A172 (cell line): ENCODE measurements at places on chromosomes 16 and 17.

GRCh38 chr17:2500446-2500845, 11.2 kb downstream of the METTL16 start:
- peak; percentile 31 for DNase-seq

- DNase-seq, result no peak
Observed at GRCh38 chr17:3556239-3556915, 1.2 kb downstream of the TRPV3 start.

DNA sequence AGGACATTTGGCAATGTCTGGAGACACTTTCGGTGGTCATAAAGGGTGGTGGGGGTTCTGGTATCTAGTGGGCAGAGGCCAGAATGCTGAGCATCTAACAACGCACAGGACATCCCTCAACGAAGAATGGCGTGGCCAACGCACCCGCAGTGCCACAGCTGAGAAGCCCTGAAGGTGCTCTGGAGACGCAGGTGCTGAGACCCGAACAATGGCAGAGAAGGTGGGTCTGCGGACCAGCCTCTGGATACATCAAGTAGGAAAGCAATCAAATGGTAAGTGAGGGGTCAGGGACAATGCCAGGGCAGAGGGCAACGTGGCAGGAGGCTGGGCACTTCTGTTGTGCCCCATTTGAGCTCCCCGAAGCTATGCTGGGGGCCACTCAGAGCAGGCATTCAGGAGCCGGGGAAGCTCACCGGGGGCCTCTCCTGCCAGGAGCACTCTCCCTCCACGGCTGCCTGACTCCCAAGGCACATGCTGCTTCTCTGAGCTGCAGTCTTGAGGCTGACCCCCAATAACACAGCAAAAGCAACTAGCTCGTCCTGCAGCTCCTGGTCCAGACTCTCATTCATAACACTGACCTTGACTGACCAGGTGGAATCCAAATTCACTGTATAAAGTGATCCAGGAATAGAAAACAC, 26.0 kb downstream of the SPHK1 start:
- no peak for DNase-seq

- DNase-seq, result no peak
Observed at GRCh38 chr17:12808723-12809122, 19.4 kb downstream of the ARHGAP44 start.

GRCh38 chr17:67503184-67503583, 126.1 kb downstream of the PITPNC1 start:
- DNase-seq, result peak; percentile 87

DNA sequence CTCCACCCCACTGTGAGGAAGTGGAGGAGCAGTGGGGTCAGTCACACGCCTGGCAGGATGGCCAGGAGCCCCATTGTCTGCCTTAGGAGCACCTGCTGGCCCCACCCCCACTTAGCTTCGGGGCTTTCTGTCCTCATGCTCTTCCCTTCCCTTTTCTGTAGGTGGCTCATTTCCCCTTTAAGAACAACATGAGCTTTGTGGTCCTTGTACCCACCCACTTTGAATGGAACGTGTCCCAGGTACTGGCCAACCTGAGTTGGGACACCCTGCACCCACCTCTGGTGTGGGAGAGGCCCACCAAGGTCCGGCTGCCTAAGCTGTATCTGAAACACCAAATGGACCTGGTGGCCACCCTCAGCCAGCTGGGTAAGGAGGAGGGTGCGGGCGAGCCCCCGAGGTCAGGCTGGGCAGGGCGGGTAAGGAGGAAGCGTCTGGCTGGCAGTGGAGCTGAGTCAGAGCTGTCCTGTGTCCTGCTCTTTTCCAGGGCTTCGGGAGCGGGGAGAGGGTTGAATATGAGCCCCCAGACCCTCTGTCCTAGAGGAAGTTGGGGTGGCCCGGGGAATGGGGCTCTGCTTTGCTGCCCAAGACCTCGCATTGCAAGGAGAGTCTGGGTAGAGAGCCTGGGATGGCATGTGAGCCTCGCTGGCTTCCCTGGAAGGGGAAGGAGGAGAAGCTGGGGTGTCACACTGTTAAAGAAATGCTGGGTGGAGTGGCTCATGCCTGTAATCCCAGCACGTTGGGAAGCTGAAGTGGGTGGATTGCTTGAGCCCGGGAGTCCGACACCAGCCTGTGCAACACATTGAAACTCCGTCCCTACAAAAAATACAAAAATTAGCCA, 9.2 kb upstream of the SERPINF1 start:
- DNase-seq, result peak; percentile 61

DNA sequence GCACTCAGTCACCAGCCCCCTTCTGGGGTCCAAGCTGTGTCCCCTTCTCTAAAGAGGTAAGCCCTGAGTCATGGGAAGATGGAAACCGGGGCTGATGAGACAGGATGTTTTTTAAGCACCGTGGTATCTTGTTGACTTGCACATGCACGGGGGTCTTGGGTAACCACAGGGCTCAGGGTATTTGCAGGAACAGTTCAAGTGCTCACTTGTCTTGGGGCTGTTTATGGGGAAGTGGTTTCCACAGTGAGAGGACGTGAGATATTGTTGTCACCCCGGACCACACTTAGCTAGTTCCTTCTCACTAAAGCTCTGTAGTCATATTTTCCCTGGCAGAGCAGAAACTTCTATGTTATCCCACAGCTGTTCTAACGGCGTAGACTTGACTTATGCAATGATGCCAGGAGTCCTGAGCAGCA, 7.7 kb downstream of the CCL3L1 start:
- DNase-seq, result no peak

GRCh38 chr16:20660325-20660724, 37.2 kb downstream of the ACSM1 start:
- DNase-seq, result no peak

GRCh38 chr17:9969301-9969935, 64.3 kb upstream of the RCVRN start:
- DNase-seq, result no peak

DNA sequence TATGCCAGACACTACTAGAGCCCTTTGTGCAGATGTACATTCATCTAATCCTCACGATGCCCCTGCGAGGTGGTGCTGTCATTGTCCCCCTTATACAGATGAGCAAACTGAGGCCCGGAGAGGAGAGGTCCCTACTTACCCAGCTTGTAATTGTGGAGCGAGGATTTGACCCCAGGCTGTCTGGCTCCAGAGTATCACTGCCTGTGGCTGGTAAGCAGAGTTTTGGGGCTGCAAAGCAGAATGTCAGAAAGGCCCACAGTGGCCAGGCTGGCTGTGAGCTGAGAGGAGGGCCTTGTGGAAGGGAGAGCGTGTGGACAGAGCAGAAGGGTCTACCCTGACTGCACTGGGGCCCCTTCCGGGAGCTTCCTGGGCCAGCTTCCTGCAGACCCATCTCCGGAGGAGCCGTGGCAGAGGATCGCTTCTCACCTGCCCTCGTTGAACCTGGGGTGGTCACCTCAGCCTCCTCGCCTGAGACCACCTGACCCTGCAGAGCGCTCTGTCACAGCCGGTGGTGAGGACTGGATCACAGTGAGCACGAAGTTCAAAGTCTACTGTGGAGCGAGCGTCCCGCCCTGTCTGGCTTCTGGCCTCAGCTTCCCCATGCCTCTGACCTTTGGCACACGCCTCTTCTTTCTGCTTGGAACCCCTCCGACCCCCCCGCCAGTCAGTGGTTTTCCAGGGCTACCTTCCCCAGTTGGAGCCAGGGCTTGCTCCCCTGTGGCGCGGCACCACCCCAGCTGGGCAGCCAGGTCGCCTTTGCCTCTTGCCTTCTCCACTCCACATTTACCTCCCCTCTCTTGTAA, 12.1 kb downstream of the CMIP start:
- no peak for DNase-seq

DNA sequence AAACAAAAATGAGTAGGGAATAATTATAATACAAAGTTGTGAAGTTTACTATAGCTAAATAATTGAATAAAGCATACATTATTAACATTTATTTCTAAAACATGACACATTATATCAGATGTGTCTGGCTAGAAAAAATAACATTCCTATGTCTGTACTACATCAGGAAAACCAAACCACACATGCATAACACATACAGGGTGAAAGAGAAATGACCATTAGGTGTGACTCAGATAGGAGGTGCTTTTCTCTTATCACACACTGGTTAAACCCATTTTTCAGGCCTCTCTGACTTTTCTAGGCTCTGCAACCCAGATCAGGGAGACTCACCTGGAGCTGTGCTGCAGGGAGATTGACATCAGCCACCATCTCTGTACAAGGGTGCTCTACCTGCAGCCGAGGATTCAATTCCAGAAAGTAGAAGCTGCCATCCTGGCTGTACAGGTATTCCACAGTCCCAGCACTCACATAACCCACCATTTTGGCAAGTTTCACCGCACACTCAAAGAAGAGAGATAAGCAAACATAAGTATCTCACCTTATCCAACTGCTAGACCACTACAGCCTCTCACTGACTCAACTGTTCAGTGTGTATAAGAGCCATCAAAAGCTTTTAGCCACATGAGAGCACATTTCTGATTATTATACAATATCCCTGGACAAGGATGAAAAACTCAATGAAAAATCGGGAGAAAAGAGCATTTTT, 116.6 kb upstream of the C17orf78 start:
- DNase-seq, result peak; percentile 48

DNA sequence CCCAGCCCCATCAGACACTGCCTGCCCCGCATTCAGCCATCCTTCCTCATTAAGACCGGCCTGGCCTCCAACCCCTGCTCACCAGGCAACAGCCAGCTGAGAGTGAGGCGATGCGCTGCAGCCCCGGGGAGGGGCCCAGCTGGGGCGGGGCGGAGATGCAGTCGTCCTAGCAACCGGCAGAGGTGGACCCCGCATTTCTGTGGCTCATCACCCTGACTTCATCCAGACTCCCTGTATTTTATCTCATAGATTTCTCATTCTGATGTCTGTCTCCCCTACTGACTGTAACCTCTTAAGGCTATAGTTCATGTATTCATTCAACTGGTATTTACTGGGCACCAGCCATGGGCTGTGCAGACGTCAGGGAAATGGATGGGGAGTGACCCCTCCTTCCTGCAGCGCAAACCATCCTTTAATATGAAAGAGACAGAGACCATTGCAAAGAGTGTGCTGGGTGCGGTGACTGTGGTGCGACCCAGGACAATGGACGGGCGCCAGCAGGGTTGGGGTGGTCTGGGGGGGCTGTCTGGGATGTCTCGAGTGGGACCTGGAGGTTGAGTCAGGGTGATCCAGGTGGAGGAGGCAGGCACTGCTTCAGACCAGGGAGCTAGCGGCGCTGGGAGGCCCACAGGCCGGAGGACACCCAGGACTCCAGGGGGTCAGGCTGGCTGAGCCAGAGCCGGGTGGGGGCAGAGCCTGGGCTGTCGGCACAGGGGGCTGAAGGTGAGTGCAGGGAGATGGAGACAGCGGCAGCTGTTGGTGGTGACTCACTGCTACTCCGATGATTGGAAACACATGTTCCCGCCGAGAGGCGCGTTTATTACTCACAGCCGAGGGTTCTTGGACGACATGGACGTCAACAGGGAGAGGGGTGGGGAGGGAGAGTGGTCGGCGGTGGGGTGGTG, 10.5 kb upstream of the TIMP2 start:
- peak; percentile 99 for DNase-seq

- no peak for DNase-seq
Observed at GRCh38 chr17:17387017-17387497, 83.9 kb downstream of the NT5M start.

DNA sequence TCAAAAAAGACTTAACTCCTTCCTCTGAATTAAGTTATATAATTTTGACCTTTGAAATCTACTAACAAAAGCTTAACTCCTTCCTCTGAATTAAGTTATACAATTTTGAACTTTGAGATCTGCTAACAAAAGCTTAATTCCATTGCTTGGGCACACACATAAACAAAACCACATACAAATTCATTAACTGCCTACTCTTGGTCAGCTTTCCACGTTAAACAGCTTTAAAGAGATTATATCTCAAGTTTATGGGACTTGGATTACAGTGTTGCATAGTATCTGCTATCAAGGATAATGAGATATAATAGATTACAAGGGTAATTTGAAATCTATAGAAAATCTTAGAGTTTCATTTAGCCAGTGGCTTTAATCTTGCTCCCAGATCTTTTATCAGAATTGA, 23.5 kb downstream of the COX10 start:
- DNase-seq, result no peak

- no peak for DNase-seq
Observed at GRCh38 chr17:67479148-67479547, 102.1 kb downstream of the PITPNC1 start.

DNA sequence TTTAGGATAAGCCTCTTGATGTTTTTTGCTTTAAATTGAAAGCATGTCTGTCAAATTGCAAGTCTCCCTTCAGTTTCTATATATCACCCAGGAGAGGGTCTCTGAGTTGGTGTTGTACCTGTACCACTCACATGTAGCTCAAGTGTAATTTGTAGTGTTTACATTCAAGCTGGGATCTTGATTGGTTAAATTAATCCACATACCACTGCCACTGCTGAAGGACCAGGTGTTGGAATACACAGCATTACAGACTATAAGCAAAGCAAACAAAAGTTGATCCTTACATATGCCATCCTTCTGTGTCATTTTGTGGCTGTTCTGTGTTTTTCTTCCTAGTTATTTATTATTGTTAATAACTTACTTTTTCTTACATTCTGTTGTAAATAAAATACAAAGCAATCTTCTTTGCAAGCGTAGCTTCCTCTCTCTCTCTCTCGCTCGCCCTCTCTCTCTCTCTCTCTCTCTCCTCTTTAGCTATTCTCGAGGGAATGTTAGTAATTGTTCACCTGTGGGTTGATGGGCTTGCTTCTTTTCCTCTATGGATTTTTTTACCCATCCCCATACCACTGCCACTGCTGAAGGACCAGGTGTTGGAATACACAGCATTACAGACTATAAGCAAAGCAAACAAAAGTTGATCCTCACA, 20.8 kb upstream of the NOL11 start:
- DNase-seq, result no peak

DNA sequence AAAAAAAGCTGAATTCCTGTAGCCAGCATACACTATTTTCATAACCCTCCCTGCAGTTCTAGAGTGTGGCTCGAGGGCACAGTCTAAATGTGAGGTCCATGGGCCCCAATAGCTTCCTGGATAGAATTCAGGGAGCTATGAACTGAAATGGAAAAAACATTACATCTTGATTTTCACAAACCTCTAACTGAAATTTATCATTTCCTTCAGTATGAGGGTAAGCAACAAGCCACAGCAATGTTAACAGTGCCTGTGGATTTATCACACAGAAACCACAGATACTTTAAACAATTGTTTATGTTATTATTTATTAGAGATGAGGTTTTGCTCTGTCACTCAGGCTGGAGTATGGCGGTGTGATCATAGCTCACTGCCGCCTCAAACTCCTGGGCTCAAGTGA, 18.2 kb downstream of the TMEM92 start:
- no peak for DNase-seq

DNA sequence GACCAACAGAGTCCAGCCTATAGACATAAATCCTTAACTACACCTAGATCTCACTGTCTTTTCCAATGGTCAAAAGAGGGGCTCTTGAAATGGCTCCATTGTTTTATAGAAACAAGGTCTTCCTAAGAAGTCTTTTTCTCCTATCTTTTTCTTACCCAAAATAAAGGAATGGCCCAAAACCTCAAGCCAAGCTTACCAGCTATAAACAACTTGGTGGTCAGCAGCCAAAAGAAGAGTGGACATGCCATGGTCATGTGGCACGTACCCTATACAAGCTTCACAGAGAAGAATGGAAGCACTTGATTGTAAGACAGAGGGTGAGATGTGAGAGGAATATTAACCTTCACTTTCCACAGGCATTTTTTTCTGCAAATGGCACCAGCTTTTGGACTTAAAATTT, 82.1 kb upstream of the GNAO1 start:
- no peak for DNase-seq
